Kidney capillary endothelial cell (primary cell): ENCODE measurements at places on chromosomes 2 and 18.
A peak's percentile ranks its signal among the peaks of the same experiment; 100 is the strongest.

- no peak for DNase-seq
Measured at GRCh38 chr2:178482437-178482836, 2.2 kb downstream of the PLEKHA3 start.

DNA sequence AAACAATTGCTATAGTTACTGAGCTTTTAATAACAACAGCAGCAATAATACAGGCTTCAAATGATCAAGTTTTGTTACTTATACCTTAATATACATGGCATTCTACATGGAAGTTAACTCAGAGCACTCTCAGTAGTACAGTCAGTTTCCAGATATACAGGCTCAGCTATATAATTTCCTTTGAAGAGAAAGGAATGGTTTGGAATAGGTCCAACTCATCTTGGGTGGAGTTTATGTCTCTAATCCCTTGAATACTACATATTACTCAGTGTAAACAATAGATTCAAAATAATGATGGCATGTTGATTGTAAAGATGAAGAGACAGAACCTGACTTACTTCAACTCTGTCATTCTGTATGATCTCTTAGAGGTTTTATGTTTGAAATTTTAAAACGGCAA, 174.9 kb downstream of the EPHA4 start:
- peak; percentile 50 for DNase-seq

DNA sequence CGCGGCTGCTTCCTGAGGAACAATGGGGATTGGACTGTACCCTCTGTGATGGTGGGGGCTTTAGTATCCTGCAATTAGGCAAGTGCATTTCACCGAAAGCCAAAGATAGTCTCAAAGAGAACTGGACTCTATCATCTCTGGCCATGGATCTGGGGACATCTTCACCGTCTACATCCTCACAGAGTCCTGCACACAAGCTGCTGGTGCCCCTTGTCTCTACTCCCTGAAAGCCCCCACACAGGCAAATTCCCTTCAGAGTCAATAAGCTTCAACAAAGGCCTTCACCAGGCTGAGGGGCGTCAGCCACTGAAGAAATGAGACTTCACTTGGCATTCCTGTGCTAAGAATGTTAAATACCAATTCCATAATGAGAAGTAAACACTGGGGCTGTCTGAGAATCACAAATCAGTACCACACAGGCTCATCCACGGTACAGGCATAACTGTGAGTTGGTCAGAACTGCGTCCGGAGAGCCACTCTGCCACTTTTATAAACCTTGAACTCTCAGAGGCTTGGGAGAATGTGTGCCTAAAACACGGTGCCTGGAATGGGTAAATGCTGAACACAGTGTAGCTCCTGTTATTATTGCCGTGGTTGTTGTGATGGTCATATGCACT, 432.7 kb downstream of the ZNF521 start:
- no peak for DNase-seq

GRCh38 chr2:216590780-216591179, 42.4 kb upstream of the IGFBP2 start:
- no peak for DNase-seq

DNA sequence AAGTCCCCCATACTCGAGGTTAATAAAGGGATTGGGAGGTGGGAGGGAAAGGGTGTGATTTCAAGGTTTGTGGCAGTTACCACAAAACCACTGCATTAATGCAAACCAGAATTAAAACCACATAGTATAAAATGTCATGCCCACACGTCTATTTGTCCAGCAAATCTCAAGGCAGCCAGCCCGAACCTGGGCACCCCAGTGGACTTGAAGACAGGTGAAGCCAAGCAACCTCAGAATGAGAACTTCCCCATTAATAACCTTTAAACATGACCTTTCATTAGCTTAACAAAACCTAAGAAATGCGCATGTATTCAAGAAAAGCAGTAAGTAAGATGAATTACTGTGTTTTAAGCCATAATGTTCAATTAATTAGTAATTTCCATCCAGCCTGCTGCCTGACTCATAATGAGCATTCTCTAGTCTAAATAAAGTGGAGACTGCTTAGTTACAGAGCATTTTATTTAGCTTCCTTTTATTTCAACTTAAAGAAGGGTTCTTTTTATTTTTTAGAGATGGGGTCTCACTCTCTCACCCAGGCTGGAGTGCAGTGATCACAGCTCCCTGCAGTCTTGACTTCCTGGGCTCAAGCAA, 229.6 kb downstream of the FAM210A start:
- no peak for DNase-seq

- no peak for DNase-seq
Measured at GRCh38 chr2:113219889-113220641, 46.3 kb downstream of the PSD4 start.

DNA sequence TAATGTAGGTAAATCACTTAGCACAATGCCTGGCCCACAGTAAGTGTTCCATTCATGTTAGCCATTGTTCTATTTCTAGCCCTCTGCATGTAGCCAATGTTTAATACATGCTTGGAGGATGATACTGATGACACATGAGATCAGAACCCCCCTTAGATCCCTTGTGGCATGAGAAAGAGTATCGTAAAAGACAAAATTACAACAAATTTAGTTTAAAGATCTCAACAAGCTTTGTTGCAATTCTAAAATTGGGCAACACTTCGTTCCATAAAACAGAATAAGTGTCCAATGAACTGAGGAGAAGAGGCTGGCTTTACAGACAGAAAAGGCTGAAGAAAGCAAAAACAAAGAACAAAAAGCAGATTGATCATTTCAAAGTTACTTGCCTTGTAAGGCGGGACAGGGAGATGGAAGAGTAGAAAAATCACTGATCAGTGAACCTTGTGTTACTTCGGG, 148.7 kb upstream of the SLC1A4 start:
- no peak for DNase-seq

GRCh38 chr2:10362096-10362897, 59.6 kb downstream of the HPCAL1 start:
- no peak for DNase-seq

DNA sequence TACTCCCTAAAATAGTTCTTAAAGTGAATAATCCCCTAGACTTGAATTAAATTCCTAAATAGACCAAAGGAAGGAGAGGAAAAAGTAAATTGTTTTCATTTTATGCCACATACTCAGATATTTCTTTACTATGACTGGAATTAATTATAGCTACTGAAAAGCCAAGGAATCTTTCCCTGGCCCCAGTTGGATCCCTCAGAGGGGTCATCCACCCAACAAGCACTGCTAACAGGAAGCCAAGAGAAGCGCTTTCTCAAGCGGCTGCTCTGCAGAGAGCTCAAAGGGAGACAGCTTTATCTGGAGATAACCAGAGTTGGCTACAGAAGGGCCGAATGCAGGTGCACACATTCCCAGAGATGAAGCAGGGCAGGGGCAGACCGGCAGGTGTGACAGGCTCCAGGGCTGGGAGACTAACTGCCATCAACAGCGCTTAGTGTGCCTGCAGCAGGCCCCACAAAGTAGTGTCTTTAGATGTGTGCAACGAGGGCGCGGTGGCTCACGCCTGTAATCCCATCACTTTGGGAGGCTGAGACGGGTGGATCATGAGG, 51.1 kb downstream of the POLR1A start:
- DNase-seq: no peak

DNA sequence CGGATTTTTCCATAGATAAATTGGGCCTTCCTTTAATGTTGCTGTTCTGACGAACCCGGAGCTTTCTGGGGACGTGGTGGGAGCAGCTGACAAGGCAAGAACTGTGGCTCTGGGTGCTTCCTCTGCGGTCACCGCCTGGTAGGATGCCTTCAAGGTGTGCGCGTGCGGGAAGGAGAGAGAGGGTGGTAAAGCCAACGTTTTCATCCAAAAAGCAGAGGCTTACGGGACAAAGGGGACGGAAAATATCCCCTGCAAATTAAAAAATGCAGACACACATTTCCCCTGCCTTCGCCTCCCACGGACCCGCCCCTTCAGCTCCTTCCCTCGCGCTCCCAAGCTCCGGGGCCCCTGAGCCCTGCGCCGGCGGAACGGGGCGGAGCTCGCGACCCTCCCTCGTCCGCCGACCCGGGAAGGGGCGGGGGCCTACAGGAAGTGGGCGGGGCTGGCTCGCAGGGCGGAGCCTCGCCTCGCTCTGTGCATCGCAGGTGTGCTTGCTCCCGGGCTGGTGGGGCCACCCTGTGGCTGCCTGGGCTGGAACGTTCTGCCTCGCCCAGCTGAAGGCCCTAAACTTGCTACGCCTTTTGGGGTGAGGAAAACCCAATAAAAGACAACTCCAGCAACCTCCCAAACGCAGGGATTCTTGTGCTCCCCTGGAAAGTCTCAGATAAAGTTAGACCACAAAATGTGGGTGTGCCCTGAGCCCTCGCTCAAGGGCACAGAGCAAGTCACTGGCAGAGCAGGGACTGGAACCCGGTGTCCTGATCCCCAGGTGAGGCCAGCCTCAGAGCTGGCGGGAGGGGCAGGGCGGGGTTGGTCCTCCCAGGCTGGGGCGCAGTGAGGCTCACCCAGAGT, 25.4 kb upstream of the SLC66A3 start:
- DNase-seq: no peak

DNA sequence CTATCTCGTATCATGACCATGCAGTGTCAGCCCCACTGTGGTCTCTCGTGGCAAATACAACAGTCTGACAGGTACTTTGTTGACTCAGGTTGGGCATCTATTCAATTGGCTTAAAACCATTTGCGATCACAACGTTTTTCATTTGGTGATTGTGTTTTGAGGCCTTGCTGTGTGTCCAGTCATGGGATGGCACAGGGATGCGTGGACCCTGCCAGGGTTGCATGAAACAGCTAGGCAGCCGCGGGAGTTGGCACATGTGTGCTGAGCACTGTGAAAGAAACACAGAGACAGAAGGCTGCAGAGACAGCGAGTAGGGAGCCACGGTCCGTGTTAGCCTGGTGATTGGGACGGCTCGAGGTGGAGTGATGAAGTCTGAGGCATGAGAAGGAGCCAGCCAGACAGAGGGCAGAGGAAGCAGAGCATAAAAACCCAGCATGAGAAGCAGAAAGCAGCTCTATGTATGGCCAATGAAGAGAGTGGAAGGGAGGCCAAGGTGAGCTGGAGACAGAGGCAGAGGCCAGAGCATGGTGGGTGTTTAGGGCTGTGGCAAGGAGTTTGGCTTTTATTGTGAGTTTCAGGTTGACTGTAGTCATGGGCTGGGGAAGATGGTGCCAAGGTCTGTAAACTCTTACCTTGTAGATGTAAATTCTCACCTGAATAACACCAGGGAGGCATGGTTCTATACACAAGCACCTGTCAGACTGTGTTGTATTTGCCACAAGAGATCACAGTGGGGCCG, 31.8 kb upstream of the IL1R1 start:
- DNase-seq: no peak

GRCh38 chr2:12057436-12058166, 311.2 kb downstream of the LPIN1 start:
- peak; percentile 21 for DNase-seq

GRCh38 chr2:85266146-85267041, 61.4 kb downstream of the TGOLN2 start:
- peak; percentile 46 for DNase-seq

DNA sequence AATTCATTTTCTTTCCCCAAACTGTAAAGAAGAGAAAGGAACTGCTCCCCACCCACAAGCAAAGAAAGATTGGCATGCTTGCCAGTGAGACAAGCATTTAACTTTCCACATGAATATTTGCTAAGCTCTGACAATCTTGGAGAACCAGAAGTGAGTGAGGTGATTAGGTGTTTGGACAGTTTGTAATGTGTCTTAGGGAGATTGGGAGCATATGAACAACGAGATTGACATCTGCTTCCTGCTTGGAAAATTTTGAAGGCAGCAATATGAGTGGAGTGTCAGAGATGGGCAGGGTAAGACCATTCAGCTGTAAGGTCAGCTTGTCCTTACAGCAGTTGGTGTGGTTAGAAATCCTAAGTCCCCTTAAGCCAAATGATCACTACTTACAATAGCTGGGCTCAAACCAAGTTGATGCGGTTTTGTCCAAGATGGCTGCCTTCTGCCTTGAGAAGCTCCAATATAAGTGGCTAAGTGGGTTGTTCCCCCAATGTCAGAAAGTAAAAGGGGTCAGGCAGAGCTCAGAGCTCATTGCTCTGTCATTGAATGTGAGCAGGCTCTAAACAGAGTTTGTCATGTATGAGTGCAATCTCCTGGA, 36.0 kb upstream of the GALNT5 start:
- no peak for DNase-seq

DNA sequence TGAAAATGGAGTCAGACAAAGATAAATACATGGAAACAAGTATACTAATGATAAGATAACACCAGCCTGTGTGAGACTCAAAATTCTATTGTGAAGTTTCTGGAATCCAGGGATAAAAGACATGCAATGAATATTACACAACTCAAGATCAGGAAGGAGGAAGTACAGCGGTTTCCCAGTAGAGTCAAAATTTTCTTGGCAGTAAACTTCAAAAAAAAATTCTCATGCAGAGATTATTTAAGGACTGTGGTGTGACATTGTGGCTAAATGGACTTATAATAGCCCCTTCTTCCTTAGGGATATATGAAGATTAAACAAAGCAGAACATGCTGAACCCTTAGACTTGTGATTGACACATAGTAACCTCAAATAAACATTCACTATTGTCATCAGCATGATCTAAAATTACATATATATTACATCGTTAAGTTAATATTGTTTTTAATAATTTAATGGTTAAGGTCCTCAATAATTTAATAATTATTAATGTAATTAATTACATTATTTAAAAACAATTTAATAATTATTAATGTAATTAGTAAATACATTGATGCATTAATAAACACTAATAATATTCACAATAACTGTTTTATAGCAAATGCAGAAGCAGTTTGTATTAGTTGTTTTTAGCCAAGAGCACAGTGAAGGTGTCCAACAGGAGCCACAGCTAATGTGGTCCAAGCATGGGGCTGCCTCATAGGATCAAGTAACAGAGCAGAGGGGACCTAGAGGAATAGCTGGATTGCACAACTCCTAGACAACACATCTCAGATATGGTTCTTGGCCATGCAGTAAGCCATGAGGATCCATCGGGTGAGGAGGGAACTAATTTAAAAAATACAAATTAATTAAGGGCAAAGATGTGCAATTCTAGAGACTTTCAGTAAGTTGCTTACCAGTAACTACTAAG, 77.3 kb downstream of the POLE4 start:
- DNase-seq: no peak

DNA sequence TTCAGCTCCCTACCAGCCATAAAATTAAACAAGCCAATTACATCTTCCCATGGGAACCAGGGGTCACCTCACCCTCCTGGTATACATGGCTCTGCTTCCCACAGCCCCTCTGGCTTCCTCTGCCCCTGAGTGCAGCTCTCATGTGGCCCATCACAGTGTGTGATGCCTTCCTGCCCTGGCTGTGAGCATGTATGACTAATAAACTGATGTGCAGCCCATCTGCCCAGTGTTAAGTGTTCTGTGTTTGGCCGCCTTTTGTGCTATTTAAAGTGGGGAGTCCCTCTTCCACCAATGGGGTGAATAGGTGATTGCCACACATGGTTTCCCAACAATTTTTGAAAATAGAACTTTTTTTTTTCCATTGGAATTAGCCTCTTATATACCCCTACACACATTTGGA, 87.7 kb upstream of the PIEZO2 start:
- no peak for DNase-seq

GRCh38 chr18:12947285-12948049, at the start of gene SEH1L:
Gene SEH1L, plus strand, starts transcription at chr18:12948011. Its CDS starts 111 bp downstream, at chr18:12948122.
- DNase-seq: peak; percentile 93
